NCI-H510A (cell line): ENCODE measurements at places on chromosomes 2 and 18.

DNA sequence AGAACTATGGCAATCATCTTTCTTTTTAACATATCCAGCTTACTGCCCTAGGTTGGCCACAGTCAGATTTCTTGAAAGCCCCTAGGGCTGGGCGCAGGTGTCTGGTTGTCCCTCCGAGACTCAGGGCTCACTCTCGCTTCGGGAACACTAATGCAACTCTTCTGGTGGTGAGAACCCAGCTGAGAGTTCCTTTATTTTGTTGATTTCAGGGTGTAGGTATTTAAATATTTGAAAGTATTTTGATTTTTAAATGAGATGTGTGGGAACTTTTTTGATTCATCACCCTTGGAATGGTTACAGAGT is 40.7 kb downstream of the INPP4A start:
- no peak for DNase-seq

- DNase-seq, result no peak
These were observed 86.0 kb downstream of the RTN4 start for GRCh38 chr2:54964271-54964670.

DNA sequence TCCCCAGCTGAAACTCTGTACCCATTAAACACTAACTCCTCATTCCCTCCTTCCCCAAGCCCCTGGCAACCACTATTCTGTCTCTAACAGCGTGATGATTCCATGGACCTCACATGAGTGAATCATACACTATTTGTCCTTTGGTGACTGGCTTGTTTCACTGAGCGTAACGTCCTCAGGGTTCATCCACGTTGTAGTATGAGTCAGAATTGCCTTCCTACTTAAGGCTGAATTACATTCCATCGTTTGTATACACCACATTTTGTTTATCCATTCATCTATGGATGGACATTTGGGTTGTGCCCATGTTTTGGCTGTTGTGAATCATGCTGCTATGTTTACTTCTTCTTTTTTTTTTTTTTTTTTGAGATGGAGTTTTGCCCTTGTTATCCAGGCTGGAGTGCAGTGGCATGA is 19.6 kb upstream of the CABLES1 start:
- no peak for DNase-seq

GRCh38 chr2:227377467-227378351 is 1.4 kb downstream of the TM4SF20 start:
- no peak for DNase-seq

GRCh38 chr2:8059255-8059654 is 622.6 kb upstream of the ID2 start:
- peak; percentile 33 for DNase-seq

- DNase-seq, result peak; percentile 25
These were observed 42.6 kb downstream of the PXDN start for GRCh38 chr2:1701556-1702185.

DNA sequence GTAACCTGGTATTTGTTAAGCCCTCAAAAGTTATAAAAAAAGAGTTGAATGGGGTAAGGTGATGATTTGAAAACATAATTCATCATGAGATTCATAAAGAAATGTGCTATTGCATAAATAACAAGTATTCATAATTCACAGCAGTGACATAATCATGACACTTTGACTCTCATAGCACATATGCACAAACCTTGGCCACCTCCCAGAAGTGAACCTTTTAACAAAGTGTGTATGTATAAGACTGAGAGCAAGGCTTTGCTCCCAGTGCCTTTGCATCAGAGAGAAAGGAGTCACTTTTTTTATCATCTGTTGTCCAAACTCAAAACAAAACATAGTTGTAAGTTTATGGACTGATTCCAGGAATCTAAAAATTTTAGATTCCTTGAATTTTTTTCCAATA is 15.0 kb upstream of the HTR2B start:
- no peak for DNase-seq

GRCh38 chr2:188940171-188940570 is 34.0 kb upstream of the COL3A1 start:
- DNase-seq, result no peak

DNA sequence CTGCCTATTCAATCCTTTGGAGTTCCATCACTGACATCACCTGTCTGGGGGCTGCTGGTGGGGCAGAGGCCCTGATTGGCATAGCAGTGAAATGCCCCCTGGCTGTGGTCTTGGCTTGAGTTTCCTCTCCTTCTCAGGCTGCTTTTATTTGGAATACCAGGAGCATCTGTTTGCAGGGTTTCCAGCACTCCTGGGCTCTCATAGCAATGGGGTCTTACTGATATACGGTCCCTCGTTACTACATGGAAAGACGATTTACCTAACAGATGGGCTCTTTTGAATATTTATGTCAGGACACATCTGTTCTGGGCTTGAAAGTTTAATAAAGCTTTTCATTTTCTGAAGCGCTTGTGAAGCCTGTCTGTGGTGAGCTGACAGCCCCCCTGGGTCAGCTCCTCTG is 230.3 kb downstream of the SLC4A3 start:
- no peak for DNase-seq

- DNase-seq, result no peak
These were observed 22.6 kb upstream of the PROKR1 start for GRCh38 chr2:68620772-68621171.
